ENCODE measurements at places on chromosomes 5 and 9.
A peak's percentile ranks its signal among the peaks of the same experiment; 100 is the strongest.

- DNase-seq, result peak; percentile 81
Measured at GRCh38 chr9:113682297-113682771, 193.8 kb upstream of the ZNF618 start.

GRCh38 chr9:3732077-3733038 is 206.6 kb upstream of the RFX3 start:
- no peak for DNase-seq

- DNase-seq, result no peak
Measured at GRCh38 chr5:155954701-155955445, 372.1 kb upstream of the SGCD start.

DNA sequence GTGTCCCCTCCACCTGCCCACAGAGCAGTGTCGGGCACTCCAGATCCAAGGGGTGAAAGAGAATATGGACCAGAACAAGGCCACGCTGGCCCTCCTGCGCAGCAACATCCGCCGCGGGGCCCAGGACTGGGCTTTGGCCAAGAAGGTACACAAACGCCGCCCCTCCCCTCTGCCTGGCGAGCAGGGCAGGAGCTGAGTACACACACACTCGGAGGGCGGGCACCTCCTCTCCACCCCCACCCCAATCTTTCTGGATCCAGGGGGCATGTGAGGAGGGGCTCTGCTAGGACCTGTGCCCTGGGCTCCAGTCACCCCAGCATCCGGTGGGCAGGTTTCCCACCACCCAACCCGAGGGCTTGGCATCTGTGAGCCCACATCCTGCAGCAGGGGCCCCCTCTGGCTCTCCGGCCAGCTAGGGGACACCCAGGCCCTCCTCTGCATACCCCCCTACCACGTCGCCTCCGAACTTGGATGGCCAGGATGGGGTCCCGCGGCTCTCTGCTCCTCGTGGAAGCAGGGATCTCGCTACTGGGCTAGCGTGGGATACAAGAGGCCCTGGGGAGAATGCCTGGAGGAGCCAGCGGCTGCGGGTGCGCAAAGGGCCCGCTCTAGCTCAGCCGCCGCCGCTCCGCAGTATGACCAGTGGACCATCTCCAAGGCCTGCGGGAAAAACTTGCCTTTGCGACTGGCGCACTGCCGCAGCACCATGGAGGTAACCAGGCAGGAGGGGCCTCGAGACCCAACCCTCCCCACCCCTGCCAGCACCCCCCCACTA is 3.1 kb downstream of the CCDC183 start:
- no peak for DNase-seq

- no peak for DNase-seq
Measured at GRCh38 chr9:18678821-18679590, 205.1 kb downstream of the ADAMTSL1 start.

DNA sequence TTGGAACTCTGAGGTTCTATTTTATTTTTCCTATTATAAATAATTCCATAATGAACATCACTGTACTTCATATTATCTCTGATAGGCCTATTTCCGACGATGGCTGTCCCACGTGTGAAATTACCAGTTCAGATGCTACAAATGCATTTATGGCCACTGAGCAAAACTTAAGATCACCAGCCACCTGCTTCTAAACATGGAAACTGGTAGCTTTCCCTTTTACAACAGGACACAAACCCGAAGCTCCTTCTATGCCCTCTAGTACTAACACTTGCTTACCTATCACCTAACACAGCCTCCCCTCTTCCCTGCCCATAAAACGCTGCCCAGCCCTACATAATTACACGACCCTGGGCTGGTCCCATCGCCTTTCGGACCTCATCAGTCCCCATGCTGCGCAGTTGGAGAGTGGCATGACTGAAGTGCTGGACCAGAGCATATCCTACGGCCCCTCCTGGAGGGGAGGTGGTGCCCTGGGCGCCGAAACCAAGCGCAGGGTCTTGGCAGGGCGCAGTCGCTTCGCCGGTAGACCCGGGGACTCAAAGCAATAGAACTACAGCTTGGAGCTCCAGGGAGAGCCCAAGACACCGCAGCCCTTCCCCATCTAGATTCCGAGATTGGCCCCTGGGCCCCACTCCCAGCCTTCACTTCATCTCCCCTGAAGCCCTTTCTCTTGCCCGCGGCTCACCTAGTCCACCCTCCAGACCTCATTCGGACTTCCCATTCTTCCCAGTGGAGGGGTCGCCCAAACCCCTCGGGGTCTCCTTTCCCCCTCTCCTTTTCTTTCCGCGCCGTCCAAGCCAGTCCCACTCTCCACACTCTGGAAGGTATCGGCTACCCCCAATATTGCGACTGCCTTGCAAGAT is 1.0 kb upstream of the SAP30L start:
- no peak for DNase-seq

- no peak for DNase-seq
Measured at GRCh38 chr5:1874771-1875220, 7.9 kb downstream of the IRX4 start.

DNA sequence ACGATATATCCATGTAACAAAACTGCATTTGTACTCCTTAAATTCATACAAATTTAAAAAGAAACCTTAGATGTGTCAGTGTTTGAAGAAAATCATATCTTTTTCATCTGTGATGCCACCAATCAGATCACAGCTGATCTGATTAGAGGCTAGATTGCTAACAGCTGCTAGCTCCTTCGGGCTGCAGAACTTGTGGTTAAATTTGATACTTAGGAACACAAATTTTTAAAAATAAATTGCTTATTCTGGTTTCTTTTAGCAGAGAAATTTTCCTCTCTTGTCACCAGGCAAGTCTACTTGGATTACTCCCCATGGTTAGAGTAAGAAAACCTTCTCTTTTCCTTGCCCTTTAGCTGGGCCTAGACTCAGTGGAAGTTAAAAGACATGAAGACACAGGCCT is 94.6 kb upstream of the RANBP6 start:
- no peak for DNase-seq

DNA sequence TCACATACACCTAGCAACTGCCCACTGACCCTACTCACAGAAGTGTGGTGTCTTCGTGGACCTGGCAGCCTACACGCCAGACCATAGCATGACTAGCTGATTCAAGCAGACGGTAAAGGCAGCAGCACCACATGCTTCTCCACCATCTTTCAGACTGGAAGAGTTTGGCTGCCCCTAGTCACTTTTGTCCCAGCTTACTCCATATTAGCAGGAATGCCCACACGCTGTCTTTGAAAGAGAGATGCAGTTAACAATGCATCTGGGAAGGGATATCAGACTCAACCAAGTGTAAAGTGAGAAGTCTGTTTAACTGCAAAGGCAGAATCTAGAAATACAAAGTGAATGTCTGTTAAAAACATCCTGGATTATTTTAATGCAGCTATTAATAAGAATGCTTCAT is 177.2 kb upstream of the GNA14 start:
- no peak for DNase-seq

DNA sequence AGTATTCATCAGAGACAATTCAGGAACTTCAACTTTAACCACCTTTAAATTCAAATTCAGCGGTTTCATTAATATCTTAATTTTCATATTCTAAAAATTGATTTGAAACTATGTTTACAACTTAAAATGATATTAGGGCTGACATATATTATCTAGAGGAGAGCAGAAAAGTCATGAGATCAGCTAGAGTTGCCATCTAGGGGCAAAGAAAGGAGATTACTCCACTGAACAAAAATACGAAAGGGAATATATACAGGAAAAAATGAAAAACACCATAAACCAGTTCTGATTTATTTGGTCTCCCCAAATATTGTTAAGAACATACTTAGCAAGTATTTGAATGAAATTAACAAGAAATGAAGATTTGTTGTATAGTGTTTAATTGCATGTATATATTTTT is 946.3 kb downstream of the DTWD2 start:
- DNase-seq, result no peak

DNA sequence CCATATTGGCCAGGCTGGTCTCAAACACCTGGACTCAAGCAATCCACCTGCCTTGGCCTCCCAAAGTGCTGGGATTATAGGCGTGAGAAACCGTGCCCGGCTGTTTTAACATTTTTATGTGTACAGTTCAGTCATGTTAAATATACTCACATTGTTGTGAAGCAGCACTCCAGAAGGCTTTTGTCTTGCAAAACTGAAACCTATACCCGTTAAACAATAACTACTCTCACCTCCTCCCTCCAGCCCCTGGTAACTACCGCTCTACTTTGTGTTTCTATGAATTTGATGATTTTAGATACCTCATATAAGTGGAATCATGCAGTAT is 23.1 kb upstream of the SHB start:
- DNase-seq, result no peak

DNA sequence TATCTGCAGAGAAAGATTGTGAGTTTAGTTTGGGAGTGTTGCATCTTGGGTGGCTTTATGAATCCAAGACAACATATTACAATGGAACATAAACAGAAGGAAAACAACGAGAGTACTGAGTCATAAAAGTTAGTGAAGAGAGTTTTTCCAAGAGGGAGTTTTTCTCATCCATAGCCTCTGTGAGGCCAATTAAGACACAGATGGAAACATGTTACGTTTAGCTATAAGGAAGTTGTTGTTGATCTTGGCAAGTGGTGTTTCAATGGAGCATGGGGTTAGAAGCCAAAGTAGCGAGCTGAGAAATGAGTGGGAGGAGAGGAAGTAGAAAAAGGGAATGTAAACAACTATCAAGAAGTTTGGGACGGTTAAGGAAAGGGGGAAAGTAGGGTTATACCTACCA is 53.3 kb upstream of the SPATA31D4 start:
- no peak for DNase-seq
